CD8-positive, alpha-beta memory T cell (primary cell): ENCODE measurements at places on chromosomes 5 and 9. TPM values are rescaled to one million over a fixed set of nuclear protein-coding genes. Genes with fewer than 3 reads are reported as not detected.

The ZDHHC11 gene
- total RNA-seq = 7.2 TPM

The SH3GL2 gene
- not detected for total RNA-seq

The FBP1 gene
- 0.55 TPM for total RNA-seq

The HTR1A gene
- not detected for total RNA-seq

The PTPDC1 gene
- 5.7 TPM for total RNA-seq

The RAPGEF1 gene
- total RNA-seq = 145 TPM

The EQTN gene
- not detected for total RNA-seq

The SOWAHA gene
- total RNA-seq = not detected

The MARCOL gene
- not detected for total RNA-seq

GRCh38 chr5:40356248-40356647 is 323.5 kb upstream of the PTGER4 start:
- no peak for DNase-seq

DNA sequence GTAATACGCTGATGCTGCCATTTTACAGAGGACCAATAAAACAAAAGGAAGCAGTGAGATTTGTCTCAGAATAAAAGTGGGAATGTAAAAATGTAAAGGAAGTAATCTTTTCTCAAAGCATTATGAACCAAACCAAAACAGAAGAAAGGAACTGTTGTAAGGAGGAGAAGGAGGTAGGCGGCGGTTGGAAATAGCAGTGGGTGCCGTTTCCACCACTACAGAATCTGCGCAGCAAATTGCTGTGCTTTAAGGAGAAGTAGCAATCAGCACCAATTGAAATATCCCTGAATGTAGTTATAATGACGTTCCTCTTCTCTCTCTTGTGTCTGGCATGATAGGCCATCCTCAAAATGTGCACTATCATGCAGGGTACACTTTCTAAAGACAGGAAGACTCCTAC is 455.1 kb upstream of the TLE4 start:
- DNase-seq = no peak

DNA sequence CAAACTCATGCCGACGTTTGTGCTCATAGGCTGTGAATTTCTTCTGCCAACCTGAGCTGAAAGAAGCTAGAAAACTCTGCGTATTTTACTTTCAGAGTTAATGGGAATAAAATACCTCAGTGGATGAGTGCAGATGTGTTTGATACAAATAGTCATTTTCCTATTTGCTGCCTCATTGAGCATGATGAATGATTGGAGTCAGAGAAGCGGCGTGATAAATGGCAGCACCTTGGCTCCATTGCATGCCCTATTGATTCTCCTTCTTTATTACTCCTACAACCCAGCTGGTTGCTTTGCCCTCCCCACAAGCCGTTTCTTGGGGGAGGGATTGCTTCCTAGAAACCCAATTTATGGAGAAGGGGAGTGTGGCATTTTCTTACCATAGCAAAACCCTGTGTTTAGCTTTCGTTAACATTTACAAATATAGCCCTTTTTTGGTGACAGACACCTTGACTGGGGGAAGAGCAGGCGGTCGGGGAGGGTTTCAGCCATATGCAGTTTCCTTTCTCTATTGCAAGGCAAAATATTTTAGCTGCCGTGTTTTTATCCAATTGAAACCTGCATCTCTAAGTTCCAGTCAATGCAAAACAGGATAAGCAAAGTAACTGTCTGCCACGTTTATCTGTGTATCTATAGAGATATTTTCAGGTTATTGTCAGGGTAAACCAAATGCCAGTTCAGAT is 93.1 kb upstream of the TBCA start:
- DNase-seq = no peak

GRCh38 chr5:87099968-87100367 is 167.7 kb upstream of the RASA1 start:
- DNase-seq = no peak

DNA sequence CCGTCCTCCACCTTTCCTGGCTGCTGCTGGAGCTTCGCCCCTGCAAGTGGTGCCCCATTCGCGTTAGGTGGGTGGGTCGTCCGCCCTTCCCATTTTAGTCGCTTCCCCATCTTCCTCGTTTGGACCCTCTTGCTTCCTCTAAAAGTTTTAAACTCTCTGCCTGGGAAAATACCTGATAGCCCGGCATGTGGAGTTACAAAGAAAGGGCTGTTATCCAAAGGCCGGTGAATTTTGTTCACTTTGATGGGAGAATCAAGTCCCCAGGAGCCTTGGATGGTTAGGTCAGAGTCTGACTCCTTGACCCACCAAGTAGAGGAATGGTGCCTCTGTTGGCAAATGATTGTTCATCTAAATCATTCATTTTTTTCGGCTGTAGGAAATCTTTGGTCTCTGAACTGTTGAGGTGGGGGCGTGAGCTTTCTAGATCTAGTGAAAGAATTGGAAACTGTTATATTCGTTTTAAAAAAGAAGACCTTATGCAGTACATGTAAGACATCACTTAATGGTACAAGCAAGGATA is 29.5 kb upstream of the APC start:
- DNase-seq = no peak

DNA sequence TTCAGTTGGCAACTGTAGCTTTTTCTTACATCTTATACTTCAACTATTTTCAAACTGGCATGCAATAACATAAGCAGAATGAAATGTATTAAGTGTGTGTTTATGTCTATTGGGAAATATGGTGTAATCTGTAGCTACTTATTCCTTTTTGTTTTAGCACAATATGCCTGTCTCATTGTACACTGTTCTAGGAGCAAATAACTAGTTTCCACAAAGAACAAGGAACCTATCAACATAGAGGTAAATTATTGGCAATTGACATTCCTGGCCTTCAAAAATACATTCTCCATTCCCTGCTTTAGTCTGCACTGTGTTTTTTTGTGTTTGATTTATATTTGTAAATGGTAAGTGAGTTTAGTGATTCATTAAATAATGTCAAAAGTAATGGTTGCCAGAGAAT is 75.7 kb downstream of the FBXL7 start:
- no peak for DNase-seq

- DNase-seq = no peak
Measured at GRCh38 chr9:133953976-133954709, 38.0 kb downstream of the VAV2 start.

DNA sequence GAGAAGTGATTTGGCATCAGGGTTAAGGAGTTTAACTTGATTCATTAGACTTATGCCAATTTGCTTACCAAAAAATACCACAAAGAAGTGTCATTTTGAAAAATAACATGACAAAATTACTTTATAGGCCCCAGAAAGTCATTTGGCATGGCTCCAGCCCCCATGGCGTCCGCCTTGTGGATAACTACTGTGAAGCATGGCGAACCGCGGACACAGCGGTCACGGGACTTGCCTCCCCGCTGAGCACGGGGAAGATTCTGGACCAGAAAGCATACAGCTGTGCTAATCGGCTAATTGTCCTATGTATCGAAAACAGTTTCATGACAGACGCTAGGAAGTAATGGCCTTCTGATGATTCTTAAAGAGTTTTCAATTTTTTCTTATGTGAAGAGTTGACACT is 35.4 kb upstream of the TGFBR1 start:
- DNase-seq = no peak

DNA sequence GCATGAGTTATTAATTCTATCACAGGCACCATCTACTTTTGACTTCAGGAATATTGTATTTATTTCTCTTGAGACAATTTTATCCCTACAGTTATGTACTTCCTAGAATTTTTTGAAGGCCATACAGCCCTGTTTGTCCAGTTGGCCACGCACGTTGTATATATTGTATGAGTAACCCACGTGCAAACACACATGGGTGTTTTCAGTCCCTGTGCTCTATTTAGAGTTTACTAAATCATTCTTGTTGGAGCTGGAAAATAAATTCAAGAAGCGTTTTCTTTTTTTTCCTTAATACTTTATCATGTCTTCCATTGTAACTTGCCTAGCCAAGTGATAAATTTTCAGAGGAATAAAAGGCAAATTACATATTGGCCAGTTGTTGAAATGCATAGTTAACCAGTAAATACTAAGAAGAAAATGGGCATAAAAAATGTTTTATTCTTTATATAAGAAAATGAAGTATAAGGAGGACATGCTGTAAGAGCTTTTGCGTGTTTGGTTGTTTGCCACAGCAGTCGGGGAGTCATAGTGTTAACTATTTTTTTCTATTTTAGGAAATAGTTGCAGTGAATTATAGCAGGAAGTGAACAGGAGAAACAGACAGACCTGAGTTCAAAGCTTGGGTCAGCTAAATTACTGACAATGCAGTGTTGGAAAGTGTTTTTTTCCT is 86.4 kb upstream of the MINAR2 start:
- no peak for DNase-seq
